ENCODE measurements at places on chromosomes 12 and 14. TPM values are rescaled to one million over a fixed set of nuclear protein-coding genes. Genes with fewer than 3 reads are reported as not detected.

GRCh38 chr14:73785336-73785833, 66.2 kb upstream of the PTGR2 start:
- peak overlapping the region; percentile 90 for H3K27ac ChIP-seq
- H3K27me3 ChIP-seq: no peaks in the 10 kb centered on the region
- no peaks in the 10 kb centered on the region for H3K36me3 ChIP-seq
- H3K4me1 ChIP-seq: peaks cover 63% of the 10 kb centered on the region
- H3K4me3 ChIP-seq: no peak overlapping the region
- DNase-seq: peak; percentile 75

RNASE8 gene
- not detected for total RNA-seq

DYRK4 gene
- total RNA-seq: 23.5 TPM

DNA sequence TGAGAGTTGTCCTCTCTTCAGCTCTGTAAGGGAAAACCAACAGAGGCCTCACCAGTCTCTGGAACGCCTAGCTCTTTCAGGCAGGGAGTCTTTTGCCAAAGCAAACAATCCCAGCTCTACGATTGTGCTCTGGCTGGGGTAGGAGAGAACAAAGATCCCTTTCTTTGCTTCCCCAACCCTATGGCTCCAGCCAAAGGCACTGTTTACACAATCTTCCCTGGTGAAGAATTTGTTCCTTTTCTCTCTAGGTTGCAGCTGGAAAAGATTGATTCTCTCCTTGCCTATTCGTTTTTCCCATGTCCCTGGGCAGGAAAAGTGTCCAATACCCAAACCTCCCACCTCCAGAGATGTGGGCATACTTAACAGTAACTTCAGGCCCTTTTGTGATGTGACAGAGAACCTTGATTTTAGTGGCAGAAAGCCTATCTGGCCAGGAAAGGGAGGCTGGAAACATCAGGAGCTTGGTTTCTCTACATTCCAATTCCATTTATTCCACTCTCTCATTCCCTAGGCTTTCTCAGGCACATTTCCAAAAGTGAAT, 16.8 kb downstream of the ATP5MC2 start:
- no peak overlapping the region for H3K4me3 ChIP-seq
- H3K4me1 ChIP-seq: peaks cover 21% of the 10 kb centered on the region
- DNase-seq: peak; percentile 61
- H3K27me3 ChIP-seq: no peaks in the 10 kb centered on the region

- H3K27ac ChIP-seq: no peak overlapping the region
- H3K36me3 ChIP-seq: no peaks in the 10 kb centered on the region
- peak overlapping the region; percentile 6 for H3K4me3 ChIP-seq
- DNase-seq: peak; percentile 6
- no peaks in the 10 kb centered on the region for H3K27me3 ChIP-seq
- peaks cover 5% of the 10 kb centered on the region for H3K4me1 ChIP-seq
Observed at GRCh38 chr14:24172261-24172860, 481 bp downstream of the REC8 start.

All from thyroid gland (tissue), 4 donors.